Cerebellar nuclear complex (tissue), 1 donor: ENCODE measurements at places on chromosomes 11 and 22.

DNA sequence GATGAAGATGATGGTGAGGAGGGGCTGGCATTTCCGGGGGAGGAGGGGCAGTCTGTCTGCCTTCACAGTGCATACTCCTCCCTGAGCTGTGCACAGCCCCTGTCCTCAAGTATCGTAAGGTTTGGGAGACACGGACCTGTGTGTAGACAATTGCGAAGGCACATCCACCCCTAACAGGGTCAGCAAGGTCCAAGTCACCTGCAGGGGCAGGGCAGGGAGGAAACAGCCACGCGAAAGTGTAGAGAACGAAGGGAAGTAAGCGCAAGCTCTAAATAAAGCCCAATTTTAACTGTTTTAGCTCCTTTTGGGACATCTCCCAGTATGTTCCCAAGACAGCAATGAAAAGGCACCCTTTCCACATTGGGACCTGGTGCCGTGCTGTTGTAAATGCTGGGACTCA is 448.2 kb downstream of the TBC1D22A start:
- DNase-seq = no peak

DNA sequence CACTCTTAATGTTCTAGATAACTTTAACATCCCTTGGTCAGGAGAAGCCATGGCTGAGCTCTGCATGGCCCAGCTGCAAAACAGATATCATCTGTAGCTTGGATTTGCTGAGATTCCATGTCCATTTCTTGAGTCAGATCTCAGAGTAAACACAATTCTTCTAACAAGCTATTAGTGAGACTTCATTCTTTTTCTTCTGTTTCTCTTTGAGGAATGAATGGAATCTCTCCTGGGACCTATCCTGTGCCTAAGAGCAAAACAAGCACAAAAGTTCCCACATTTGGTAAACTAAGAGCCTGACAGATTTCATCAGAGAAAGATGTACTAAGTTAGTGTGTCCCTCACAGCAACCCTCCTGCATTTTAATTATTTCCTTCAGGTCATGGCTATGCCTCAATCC is 142.8 kb downstream of the MAML2 start:
- no peak for DNase-seq

- DNase-seq = no peak
Measured at GRCh38 chr22:30008401-30008800, 71.9 kb upstream of the HORMAD2 start.

GRCh38 chr11:28504555-28505110 is 396.4 kb downstream of the METTL15 start:
- no peak for DNase-seq

DNA sequence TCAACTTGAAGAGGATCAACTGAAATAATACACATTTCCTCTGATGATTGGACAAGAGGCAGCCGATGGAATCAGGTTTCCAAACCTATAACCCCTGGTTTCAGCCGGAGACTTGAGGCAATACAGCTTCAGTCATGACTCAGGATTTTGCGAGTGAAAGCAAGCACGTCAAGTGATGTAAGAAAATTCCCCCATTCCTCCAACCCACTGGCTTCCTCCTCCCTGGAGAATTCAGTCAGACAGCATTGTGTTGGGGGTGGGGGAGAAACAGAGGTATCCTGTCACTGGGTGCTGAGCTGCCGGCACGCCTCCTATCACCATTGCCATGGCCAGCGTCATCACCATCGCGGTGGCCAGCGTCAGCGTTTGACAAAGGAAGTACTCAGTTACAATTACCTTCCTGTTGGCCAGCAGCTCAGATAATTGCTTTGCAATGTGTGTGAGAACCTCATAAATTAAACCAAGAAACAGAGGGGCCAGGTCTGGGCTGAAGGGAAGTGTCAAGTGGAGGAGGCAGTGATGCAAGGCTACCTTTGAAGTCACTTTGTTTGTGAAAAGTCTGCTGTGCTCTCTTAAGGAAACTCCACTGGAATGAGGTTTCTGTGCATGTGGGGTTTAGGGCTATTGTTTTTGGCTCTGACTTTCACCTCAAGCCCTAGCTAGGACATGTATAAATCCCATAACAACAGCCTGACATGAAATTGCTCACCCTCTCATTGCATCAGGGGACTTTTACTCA is 50.2 kb downstream of the LIF start:
- no peak for DNase-seq

GRCh38 chr11:77471558-77472193 is 2.2 kb downstream of the PAK1 start:
- DNase-seq = no peak

DNA sequence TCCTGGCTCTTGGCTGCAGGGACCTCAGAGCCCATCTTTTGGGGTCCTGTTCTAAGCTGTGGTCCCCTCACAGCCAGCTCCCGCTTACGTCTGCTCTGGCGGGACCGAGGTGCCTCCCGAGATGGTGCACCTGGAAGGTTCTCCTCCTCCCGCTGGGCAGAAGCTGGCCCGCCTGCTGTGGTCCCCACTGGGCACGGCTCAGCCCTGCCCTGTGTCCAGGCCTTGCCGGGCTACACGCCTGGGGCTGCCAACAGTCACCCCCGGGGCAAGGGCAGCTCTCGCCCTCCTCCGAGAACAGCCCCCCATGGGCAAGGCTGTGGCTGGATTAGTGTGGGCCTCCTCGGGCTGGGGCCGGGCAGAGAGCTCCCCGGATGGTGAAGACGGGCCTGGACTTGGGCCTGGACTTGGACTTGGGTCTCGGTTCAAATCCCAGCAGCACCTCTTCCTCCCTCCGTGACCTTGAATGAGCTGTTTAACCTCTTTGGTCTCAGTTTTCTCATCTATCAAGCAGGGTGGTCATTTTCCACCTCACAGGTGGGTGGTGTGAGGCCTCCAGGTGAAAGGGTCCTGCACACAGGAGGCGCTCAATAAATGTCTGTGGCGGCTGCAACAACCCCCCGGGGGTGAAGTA is 998 bp downstream of the BAIAP2L2 start:
- DNase-seq = no peak

- no peak for DNase-seq
Measured at GRCh38 chr11:77968337-77968736, 26.1 kb downstream of the INTS4 start.

DNA sequence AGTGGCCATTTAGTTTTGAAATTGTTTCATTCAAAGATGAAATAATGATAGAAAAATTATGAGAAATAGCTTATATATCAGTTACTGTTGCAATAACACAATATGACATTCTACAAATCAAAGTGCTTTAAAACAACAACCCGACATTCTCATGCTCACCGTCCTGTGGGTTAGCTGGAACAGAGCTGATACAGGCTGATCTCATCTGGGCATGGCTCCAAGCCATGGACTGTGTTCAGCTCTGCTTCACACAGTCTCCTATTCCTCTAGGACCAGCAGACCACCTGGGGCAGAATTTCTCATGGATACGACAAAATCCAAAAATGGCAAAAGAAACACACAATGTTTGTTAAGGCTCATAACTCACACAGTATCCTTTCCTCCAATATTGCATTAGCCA is 178.6 kb downstream of the CNTN5 start:
- DNase-seq = no peak

GRCh38 chr11:79594834-79595233 is 154.0 kb upstream of the TENM4 start:
- no peak for DNase-seq
